ENCODE measurements at places on chromosomes 12 and 14. TPM values are rescaled to one million over a fixed set of nuclear protein-coding genes. Genes with fewer than 3 reads are reported as not detected.

The LRRC9 gene
- total RNA-seq: not detected

The GUCY2C gene
- total RNA-seq: not detected

The KRT79 gene
- total RNA-seq: 0.12 TPM

The GPX2 gene
- not detected for total RNA-seq

The JAG2 gene
- total RNA-seq: 59.0 TPM

The TSPAN19 gene
- 0.35 TPM for total RNA-seq

The ACADS gene
- 18.4 TPM for total RNA-seq

The KRT78 gene
- total RNA-seq: not detected

The ESR2 gene
- 0.05 TPM for total RNA-seq

The OVCH1 gene
- not detected for total RNA-seq

The OR4K2 gene
- not detected for total RNA-seq

Data from glomerular endothelial cell (primary cell).